Globus pallidus (tissue), 1 donor: ENCODE measurements at places on chromosomes 2 and 18.

GRCh38 chr2:11773747-11774525 is 27.5 kb downstream of the LPIN1 start:
- DNase-seq, result no peak

- no peak for DNase-seq
These were observed 756 bp upstream of the NAGK start for GRCh38 chr2:71067567-71068217.

GRCh38 chr2:213722565-213722964 is 438.3 kb downstream of the SPAG16 start:
- no peak for DNase-seq

DNA sequence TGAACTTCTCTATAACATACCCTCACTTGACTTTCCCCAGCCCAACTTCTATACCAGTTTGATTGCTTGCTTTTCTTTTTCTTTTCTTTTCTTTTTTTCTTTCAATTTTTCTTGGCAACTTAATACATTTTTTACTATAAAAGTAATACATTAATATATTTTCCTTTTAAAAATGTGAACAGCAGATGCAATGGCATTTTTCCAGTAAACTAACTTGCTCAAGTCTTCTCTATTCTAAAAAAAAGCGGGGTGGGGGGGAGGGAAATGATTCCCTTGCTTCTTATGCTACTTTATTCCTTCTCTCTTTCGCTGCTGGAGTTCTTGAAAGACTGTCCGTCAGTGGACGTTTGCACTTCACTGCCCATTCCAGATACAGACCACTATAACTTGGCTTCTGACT is 70.5 kb downstream of the RBMS1 start:
- no peak for DNase-seq

GRCh38 chr18:75678627-75679026 is 251.1 kb upstream of the SMIM21 start:
- DNase-seq, result no peak

DNA sequence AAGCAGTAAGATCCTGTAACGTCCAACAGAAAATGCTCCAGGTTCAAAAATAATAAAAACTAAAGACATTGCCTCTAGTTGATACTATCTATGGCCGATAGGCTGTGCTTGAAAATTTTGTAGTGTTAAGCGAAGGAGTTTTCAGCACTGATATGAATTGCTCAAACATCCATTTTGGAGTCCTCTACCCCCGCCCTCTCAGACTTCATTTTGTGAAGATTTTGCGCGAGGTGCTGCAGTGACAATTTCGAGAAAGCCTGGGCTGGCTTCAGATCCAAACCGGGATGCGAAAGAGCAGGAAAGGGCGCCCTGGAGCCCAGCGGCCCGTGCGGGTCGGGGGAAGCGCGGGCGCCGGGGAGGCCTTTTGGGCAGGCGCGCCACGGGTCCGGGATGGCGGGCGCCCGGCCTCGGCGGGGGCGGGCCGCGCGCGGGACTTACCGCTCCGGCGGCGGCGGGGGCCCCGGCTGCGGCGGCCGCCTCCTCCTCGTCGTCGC is 1.8 kb downstream of the SP3 start:
- peak; percentile 53 for DNase-seq

GRCh38 chr18:30234755-30235154 is 807.8 kb downstream of the DSC3 start:
- DNase-seq, result no peak

DNA sequence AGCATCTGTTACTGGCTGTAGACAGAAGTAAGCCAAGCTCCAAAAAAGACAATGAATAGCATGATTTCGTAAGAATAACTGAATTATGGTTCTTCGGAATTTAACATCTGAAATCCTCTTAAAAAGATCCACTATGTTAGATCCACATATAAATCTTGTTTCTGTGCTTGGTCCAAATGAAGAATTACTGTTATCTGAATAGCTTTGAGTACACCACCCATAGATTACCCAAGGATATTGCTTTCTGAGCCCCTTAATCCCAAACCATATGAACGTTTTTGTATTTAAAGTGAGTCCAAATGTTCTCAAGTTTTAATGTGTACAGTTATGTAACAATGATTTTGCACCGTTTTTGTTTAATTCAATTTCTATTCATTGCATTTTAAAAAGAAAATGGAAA is 124.9 kb downstream of the DSC3 start:
- no peak for DNase-seq

DNA sequence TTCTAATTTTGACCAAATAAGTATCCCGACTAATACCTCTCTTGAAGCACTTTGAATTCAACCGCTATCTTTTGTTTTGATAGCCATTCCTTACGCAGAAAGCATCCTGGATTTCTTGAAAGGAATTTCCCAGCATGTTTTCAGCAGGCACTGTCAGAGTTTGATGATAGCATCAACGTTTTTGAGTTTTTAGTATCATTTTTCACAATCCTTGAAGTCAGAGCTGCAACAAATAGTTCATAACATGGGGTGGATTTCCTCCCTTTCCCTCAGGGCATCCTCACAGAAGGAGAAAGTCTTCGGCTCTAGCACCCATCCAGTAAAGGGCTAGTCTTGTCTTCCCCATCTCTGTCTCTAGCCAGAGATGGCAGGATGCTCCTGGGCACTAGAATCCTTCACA is 46.2 kb downstream of the ANKRD44 start:
- no peak for DNase-seq
